ENCODE measurements at places on chromosomes 5 and 9.
A peak's percentile ranks its signal among the peaks of the same experiment; 100 is the strongest.

GRCh38 chr9:77847059-77847499, 184.5 kb downstream of the GNAQ start:
- no peak for DNase-seq

DNA sequence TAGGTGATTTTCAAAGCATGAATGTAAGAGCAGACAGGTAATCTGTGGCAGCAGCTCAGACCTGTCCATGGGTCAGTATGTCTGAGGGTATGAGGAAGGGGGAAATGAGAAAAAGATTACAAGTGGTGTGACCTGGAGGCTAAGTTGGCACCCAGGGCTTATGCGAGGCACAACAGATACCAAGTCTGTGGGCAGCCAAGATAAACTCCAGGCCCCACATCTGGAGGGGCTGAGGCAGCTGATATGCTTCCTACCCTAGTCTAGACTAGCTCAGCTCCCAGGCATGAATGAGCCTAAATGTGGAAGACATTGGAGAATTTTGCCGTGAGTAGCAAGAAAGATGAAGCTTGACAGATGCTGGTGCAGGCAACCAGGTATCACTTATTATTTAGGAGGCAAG, 151.7 kb downstream of the PIK3R1 start:
- no peak for DNase-seq

GRCh38 chr5:127997201-127997704, 86.3 kb upstream of the SLC12A2 start:
- DNase-seq: no peak

DNA sequence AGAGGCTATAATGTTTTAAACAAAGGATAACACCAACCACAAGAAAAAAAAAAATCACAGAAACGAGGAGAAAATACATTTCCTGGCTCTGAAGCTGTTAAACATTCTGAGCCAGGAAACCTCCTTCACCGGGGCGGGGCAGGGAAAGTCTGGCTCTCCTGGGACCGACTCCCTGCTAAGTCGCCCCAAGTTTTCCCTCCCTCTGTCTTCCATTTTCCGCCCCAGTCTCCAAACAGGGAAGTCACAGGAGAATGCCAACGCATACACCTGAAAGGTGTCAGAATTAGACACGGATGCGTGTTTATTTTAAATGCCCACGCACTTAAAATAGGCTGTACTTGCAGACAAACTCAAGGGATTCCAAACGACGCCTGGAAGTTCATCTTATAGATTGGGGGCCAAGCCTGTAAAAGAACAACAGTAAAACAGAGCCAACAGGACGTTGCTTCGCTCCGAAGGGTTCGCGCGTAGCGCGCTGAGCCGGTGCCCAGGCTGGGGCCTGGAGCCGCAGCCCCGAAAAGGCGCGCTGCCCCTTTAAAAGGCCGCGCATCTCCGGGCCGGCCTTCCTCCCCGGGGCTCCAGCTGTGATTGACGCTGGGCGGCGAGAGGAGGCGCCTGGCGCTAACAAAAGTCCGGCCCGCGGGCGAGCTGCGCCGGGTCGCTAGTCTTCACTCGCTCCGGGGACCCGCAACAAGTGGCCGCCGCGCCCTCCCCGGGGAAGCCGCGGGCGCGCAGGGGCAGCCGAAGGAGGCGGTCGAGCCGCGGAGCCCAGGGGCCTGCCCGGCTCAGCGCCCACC, at the start of gene FBXL7:
TSS of gene FBXL7 (plus strand) at position 653 of the 797 bp plus-strand sequence.
- no peak for DNase-seq

- no peak for DNase-seq
Observed at GRCh38 chr9:124834591-124834990, 18.7 kb upstream of the WDR38 start.

GRCh38 chr9:69671879-69672595, at the start of gene APBA1:
APBA1 (minus strand) TSS chr9:69672371.
- DNase-seq: peak; percentile 26

DNA sequence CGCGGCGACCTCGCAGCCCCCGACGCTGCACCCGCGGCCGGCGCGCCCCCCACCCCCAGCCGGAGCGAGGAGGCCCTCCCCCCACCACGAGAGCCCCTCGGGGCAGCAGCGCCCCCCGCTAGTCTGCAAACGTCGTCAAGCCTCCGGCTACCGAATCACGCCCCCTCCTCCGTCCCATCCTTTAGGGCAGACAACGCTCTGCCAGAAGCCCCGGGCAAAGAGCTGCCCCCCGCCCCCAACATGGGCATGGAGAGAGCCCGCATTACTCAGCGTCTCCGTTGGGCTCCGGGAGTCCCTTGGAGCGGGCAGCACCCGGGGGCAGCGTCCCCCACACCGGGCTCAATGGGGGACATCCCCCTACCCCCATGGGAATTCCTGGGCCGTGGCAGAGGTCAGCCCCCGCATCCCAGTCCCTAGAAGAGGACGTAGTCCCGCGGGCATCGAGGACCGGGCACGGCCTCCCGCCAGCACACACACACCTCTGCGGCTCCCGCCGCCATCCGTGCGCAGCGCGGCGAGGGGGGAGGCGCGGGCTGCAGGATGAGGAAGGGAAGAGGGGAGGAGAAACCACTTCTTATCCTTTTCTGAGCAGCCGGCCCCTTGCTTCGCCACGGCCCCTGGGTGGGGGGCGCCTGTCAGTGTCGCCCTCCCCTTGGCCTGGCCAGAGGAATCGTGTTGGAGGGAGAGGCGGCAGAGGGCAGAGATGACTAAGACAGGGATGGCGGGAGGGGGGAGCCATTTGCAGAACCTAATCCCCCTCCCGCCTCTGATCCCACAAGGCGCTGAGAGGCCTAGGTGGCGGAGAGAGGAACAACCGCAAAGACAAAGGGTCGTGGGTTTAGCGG, 750 bp downstream of the DNM1 start:
- no peak for DNase-seq

GRCh38 chr5:127957701-127958239, 125.8 kb upstream of the SLC12A2 start:
- DNase-seq: no peak

DNA sequence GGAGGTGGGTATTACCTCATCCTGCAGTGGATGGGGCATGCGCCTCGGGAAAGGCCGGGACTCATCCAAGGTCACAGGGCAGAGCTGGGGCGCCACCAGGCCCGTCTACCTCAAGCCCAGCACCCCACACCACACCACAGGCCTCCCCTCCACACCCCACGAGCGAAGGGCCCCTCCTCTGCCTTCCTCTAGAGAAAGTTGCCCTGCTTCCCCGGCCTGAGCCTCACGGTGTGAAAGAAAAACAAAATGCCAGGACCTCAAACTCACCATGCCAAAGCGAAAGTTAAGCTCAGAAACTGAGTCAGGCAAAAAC, 161.1 kb downstream of the COL23A1 start:
- no peak for DNase-seq

DNA sequence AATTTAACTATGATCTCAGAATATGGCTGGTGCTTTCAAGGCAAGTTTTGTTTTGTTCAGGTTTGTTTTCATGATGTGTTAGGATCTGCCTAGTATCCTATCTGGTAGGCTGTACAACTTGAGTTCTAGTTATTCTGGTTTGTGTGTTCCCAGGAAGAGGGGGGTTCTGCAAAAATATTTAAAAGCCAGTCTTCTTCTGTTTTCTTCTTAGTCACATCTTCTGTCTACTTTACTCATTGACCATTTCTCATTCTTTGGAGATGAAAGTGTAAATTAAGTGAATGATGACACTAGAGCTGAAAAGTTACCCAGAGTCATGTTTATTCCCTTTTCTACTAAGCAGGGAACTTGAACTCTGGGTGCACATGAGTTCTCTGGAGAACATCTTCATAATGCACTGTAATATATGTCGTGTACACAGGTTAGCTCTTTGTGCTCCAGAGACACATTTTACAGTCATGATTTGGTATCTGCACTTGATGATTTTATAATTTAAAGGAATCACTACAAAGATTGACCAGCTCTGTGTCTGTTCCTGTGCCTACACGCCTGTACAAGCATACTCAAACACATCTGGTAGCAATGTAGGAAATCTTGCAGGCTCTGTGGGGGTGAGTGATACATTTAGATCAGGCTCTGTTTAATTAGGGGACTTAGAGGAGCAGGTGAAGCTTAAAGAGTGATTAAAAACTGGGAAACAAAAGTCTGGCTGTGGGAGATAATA, 5.0 kb downstream of the SMAD5 start:
- DNase-seq: no peak

DNA sequence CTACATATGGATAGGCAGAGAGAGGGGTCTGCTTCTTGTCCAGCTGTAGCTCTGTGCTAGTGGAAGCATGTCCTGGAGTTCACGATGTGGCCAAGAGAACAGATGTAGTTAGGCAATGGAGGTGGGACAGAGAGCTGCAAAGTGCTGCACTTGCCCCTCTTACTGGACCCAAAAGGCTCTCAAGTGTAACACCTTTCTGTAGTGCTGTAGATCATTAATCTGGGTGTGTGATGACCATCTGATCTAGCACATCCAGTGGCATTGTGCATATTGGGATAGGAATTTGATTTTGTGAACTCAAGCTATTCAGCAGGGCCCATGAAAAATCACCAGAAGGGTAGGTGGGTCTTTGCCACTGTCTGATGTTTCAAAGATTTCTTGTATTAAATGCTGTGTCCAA, 151.4 kb downstream of the KDM4C start:
- DNase-seq: no peak

- no peak for DNase-seq
Observed at GRCh38 chr9:98219794-98220370, 27.4 kb upstream of the CORO2A start.

DNA sequence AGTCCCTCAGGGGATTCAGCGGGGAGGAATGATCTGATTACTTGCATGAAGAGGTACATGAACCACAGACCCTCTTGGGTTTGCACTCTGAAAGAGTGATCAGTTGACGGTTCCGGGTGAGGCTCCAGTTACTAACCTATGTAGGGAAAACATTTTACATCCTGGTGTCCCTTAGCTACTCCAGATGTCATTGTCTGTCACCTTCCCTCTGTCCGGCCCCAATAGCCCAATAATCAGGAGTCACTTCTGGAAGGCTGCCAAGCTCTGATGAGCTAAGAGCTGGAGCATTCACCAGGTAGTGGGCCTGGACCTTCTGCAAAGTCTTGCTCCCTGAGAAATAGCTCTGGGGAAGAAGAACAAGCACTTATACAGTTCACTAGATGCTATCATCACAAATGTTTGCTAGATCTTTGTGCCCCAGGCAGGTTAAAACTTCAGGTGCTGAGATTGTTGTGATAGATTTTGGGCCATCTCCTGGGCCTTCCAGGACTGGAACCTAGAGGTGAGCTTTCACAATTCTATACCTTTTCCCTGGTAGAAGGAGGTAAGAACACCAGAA, 64.5 kb downstream of the ENTREP1 start:
- no peak for DNase-seq

- no peak for DNase-seq
Observed at GRCh38 chr5:76801159-76801802, 17.5 kb upstream of the F2RL1 start.

- no peak for DNase-seq
Observed at GRCh38 chr9:107730666-107731065, 241.1 kb upstream of the KLF4 start.

DNA sequence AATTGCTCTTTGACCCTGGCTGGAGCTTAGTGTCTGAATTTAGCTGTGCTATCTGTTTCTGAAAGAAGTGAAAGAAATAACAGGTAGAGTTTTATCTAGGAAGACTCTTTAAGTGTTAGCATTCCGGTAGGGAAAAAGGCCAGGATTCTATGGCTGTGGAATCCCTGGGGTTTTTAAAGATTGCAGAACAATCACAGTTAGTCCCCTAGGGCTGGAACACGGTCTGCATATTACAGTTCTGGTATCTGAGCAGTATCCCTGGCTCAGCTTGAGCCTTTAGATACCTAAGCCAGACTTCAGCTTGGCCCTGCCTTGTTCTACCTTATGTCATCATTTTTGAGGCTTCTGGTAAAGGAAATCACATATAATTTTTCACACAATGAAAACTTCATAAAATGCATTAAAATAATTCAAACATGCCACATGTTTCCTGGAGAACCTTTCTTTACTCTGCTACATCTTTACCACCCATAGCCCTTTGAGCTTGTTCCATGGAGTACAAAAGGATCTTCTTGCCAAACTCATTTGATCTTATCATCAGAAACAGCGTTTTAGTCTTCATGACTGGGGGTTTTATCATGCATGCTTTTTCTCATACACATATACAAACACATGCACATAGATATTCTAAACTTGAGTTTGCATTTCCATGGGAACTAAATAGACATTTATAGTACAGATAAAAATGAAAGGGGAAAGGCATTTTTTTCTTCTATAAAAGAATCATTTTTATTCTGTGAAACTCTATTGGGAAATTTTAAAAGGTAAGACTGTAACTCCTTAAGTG, 410.8 kb downstream of the CETN3 start:
- no peak for DNase-seq

DNA sequence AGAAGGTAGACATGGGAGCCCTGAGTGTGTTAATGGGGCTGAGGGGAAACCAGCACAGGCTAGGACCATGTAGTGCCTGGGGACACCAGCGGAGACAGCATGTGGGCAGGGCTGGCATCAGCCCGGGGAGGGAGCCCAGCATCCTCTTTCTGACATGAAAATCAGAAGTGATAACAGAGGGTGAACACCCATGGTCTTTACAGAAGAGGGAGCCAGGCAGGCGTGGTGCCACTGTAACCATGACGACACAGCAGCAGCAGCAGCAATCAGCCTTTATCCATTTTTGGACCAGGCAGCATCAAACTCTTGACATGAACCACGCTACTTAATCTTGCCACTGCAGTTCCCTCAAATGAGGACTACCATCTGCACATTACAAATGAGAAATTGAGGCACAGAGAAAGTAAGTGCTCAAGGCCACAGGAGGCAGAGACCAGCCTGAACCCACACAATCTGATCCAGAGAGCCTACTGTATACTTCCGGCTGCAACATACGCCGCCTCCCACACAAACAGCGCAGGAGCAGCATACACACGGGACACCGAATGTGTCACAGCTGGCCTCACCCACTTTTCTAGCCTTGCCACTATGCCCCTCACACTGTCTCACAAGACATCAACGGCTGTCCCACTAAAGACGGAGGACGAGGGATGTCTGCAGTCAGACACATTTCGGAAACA, 23.8 kb downstream of the CAMSAP1 start:
- DNase-seq: no peak

DNA sequence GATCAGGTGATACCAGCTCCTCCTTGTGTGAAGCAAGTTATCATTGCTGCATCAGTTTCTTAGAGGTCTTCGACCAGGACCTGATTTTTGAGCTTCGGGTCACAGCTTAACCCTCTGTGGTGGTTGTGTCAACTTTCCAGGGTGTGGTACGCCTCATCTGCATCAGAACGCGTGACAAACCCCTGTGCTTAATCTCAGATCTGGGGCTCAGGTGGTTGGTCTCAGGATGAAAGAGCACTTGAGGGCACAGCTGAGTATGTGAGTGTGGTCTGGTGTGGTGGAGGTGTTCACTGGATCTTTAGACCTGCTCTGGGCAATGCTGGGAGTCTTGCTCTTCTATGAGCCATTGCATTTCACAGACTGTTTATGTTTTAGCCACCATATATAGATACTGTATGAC, 64.1 kb downstream of the OSTF1 start:
- no peak for DNase-seq

All from stimulated activated CD4-positive, alpha-beta T cell treated with anti-CD3 and anti-CD28 coated beads, TNF-alpha, amount 100 ng/mL, for 4 hours (primary cell).